Activated CD8-positive, alpha-beta memory T cell treated with anti-CD3 and anti-CD28 coated beads, Interleukin-2, amount 10 ng/mL, durations not matched to agents 7 days and 5 days (primary cell): ENCODE measurements at places on chromosomes 4 and X. TPM values are rescaled to one million over a fixed set of nuclear protein-coding genes. Genes with fewer than 3 reads are reported as not detected.

The ADRA2C gene
- not detected for total RNA-seq

- peaks cover 2% of the 10 kb centered on the region for H3K4me1 ChIP-seq
- no peaks in the 10 kb centered on the region for H3K36me3 ChIP-seq
- no peaks in the 10 kb centered on the region for H3K27me3 ChIP-seq
- no peak for DNase-seq
- H3K27ac ChIP-seq, result no peak overlapping the region
Measured at GRCh38 chrX:50161127-50161526, 39.7 kb downstream of the AKAP4 start.

The BCORL1 gene
- 9.1 TPM for total RNA-seq

- H3K4me1 ChIP-seq, result no peaks in the 10 kb centered on the region
- H3K27ac ChIP-seq, result no peak overlapping the region
- no peaks in the 10 kb centered on the region for H3K36me3 ChIP-seq
- no peak overlapping the region for H3K4me3 ChIP-seq
Measured at GRCh38 chr4:53563824-53564223, 27.5 kb downstream of the LNX1 start.

The ARSJ gene
- not detected for total RNA-seq

- peaks cover 54% of the 10 kb centered on the region for H3K36me3 ChIP-seq
- no peak overlapping the region for H3K4me3 ChIP-seq
- no peaks in the 10 kb centered on the region for H3K27me3 ChIP-seq
- no peak for DNase-seq
- H3K27ac ChIP-seq, result no peak overlapping the region
- H3K4me1 ChIP-seq, result peaks cover 43% of the 10 kb centered on the region
Measured at GRCh38 chr4:109821185-109821584, 5.6 kb downstream of the GAR1 start.

GRCh38 chr4:77367638-77368037 lies 210.6 kb downstream of the CCNG2 start:
- H3K27me3 ChIP-seq, result peaks cover 21% of the 10 kb centered on the region
- DNase-seq, result no peak
- H3K4me1 ChIP-seq, result no peaks in the 10 kb centered on the region
- no peak overlapping the region for H3K27ac ChIP-seq
- no peaks in the 10 kb centered on the region for H3K36me3 ChIP-seq
- no peak overlapping the region for H3K4me3 ChIP-seq

- peak overlapping the region; percentile 68 for H3K27ac ChIP-seq
- peaks cover 84% of the 10 kb centered on the region for H3K4me1 ChIP-seq
- no peaks in the 10 kb centered on the region for H3K27me3 ChIP-seq
- DNase-seq, result no peak
Measured at GRCh38 chr4:82360298-82361177, 13.3 kb downstream of the HNRNPD start.

The GPR173 gene
- not detected for total RNA-seq

DNA sequence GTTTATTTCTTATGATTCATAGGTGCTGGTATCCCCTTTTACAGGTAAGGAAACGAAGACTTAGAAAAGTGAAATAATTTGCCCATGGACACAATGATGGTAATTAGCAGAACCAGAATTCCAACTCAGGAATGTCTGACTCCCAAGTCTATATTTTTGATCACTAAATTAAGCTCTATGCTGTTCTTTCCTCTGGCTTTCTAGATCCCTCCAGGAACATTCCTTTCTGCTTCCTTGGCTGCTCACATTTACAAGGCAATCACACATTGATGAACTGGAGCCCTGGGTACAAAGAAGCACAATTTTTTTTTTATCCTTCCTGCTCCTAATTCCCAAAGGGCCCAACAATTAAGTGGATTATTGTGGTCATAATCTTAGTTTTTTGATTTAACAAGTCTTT lies 7.0 kb upstream of the CDKN2AIP start:
- DNase-seq, result no peak
- no peak overlapping the region for H3K27ac ChIP-seq
- H3K4me3 ChIP-seq, result no peak overlapping the region
- peaks cover 2% of the 10 kb centered on the region for H3K4me1 ChIP-seq
- H3K27me3 ChIP-seq, result no peaks in the 10 kb centered on the region
- H3K36me3 ChIP-seq, result no peaks in the 10 kb centered on the region

DNA sequence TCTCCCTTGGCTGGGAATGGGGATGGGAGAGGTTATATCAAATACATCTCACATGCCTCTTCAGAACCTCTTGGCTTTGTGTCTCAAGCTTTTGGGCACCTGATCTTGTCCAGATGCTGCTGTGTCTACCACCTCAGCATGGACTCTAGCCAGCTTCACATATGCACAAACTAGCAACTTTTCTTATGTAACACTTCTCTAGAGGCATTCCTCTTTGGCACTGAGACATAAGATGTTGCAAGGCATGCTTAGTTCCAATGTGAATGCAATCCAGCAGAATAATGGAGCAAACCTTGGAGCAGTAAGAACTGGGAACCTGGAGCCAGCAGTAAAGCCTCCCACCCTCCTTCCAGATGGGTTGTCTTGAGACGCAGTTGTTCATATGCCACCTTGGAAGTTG lies 113.4 kb upstream of the TMEM47 start:
- H3K27me3 ChIP-seq, result no peaks in the 10 kb centered on the region
- H3K27ac ChIP-seq, result no peak overlapping the region
- H3K4me3 ChIP-seq, result no peak overlapping the region
- no peaks in the 10 kb centered on the region for H3K4me1 ChIP-seq
- no peak for DNase-seq

DNA sequence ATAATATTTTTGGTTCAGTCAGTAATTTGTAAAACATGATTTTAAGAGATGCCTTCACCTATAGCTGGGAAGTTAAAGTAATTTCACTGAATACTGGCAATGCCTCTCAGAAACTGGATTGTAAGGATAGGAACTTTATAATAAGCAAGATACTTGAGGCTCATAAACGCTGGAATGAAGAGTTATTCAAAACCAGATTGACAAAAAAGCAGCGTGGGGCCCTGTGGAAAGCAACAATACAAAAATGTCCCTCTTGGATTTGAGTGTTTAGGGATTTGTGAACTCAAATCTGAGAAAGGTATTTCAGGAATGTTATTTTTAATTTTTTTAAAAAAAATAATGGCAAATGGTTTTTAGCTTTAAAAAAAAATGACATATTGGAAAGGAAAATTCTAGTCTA lies 94.6 kb downstream of the ANK2 start:
- no peak for DNase-seq
- H3K36me3 ChIP-seq, result no peaks in the 10 kb centered on the region
- H3K27me3 ChIP-seq, result peaks cover 5% of the 10 kb centered on the region
- no peak overlapping the region for H3K27ac ChIP-seq

GRCh38 chr4:826508-827208 lies 729 bp upstream of the CPLX1 start:
- H3K27me3 ChIP-seq, result peaks cover 47% of the 10 kb centered on the region
- H3K4me3 ChIP-seq, result no peak overlapping the region
- no peak overlapping the region for H3K27ac ChIP-seq
- H3K4me1 ChIP-seq, result no peaks in the 10 kb centered on the region
- H3K36me3 ChIP-seq, result peaks cover 1% of the 10 kb centered on the region

The POU3F4 gene
- not detected for total RNA-seq

- H3K27ac ChIP-seq, result no peak overlapping the region
- no peaks in the 10 kb centered on the region for H3K36me3 ChIP-seq
- H3K4me1 ChIP-seq, result no peaks in the 10 kb centered on the region
- DNase-seq, result no peak
- peaks cover 10% of the 10 kb centered on the region for H3K27me3 ChIP-seq
Measured at GRCh38 chr4:118983831-118984230, 95.2 kb downstream of the SYNPO2 start.

DNA sequence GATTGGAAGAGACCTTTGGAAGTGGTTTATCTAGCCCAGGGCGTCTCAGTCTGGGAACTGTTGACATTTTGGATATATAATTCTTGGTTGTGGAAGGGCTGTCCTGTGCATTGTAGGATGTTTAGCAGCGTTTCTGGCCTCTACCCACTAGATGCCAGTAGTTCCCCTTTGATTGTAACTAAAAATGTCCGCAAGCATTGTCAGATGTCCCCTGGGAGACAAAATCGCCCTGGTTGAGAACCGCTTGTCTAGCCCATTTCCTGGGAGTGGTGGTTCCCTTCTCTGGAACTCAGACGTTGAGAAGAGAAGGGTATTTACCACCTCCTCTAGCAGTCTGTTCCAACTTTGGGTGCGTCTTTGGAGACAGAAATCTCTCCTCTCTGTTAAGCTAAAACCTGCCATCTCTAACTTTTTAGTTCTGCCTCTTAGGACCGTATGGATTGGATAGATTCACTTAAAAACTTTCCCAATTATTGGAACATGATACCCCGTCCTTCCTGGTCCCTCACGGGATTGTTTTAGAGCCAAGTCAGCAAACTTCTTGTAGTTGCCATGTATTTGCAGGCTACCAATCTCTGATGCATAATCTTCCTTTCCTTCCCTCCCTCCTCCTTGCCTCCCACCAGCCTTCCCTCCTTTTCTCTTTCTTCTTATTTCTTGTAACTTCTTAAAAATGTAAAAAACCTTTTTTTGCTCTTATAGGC lies 13.9 kb downstream of the TMEM165 start:
- H3K27me3 ChIP-seq, result no peaks in the 10 kb centered on the region
- H3K27ac ChIP-seq, result peak overlapping the region; percentile 15
- peaks cover 33% of the 10 kb centered on the region for H3K36me3 ChIP-seq
- no peak for DNase-seq

DNA sequence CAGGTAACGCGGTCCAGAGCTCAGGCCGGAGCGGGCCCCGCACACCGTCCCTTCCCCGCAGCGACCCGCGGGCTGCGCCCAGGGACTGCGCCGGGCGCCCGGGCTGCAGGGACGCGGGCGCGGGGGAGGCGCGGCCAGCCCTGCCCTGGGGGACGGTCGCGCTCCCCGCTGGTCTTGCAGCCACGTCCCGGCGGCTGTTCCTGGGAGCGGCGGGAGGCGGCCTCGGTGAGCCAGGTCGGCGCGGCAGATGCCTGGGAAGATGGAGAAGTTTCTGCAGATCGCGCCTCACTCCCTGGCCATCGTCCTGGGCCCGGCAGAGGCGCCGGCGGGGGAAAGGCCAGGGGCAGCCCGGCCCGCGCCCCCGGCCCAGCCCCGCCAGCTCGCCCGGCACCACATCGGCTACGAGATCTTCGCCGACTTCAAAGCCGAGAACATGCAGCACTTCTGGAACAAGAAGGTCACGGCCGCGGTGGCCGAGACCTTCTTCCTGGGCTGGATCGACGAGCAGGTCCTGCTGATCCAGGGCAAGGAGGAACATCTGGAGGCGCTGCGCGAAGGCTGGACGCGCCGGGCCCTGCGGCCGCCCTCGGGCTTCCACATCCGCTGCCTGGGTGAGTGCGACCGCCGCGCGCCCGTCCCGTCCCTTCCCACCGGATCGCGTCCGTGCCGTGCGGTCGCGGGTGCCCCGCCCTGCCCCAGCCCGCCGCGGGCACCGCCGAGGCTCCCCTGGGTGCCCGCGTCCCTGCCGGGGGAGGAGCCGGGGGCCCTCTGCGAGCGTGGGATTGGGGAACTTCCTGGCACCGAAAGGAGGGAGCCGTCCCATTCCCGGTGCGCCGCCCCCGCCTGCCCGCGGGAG lies 107.4 kb upstream of the STOX2 start:
- peaks cover 14% of the 10 kb centered on the region for H3K4me1 ChIP-seq
- H3K27me3 ChIP-seq, result peaks cover 74% of the 10 kb centered on the region
- H3K27ac ChIP-seq, result no peak overlapping the region
- no peak for DNase-seq

The OTC gene
- not detected for total RNA-seq

DNA sequence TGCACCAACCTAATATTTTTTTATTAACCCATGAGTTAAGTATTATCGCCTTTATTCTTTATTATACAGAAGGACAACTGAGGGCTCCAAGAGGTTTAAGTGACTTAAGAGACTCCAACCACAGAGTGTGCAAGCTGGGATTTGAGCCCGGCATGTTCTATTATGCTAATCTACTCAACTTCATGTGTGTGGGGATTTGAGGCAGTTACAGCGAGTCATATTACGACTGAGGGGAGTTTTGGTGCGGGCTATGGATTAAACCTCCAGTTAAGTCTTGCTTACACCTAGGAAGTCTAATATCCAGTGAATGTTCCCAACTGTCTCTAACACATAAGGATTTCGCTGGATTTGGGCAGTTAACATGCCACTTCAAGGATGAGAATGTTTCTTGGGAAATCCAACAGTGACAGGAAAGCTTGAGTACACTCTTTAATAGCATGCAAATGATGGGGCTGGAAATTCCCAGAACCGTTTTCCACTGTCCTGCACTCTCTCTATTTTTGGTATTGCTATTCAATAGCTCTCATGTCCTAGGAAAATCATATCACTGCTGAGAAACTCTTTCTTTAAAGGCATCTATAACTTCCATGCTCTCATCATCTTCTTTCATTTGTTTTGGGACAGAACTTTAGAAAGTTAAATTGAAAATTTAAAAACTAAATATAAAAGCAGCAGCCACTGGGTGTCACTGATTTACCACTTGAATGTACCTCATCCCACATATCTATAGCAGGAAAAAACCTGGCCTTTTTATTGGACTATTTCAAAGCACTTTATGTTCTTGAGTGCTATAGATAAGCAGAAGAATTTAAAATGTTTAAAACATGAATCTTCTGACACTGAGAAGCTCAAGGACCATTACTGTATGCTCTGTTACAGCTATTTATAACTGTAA lies 165.1 kb upstream of the TTC29 start:
- DNase-seq, result no peak
- H3K4me3 ChIP-seq, result no peak overlapping the region
- peaks cover 5% of the 10 kb centered on the region for H3K27me3 ChIP-seq
- H3K4me1 ChIP-seq, result no peaks in the 10 kb centered on the region
- H3K36me3 ChIP-seq, result no peaks in the 10 kb centered on the region
- no peak overlapping the region for H3K27ac ChIP-seq

The CCDC120 gene
- 6.9 TPM for total RNA-seq

GRCh38 chr4:54568184-54568583 lies 89.6 kb upstream of the KIT start:
- H3K27ac ChIP-seq, result no peak overlapping the region
- no peaks in the 10 kb centered on the region for H3K36me3 ChIP-seq
- no peaks in the 10 kb centered on the region for H3K4me1 ChIP-seq
- no peak for DNase-seq

GRCh38 chrX:108186811-108187210 lies 95.2 kb downstream of the ATG4A start:
- no peak overlapping the region for H3K4me3 ChIP-seq
- peaks cover 9% of the 10 kb centered on the region for H3K27me3 ChIP-seq
- DNase-seq, result no peak
- H3K27ac ChIP-seq, result no peak overlapping the region
- no peaks in the 10 kb centered on the region for H3K36me3 ChIP-seq

GRCh38 chrX:42025861-42026260 lies 102.5 kb upstream of the CASK start:
- H3K36me3 ChIP-seq, result peaks cover 2% of the 10 kb centered on the region
- DNase-seq, result no peak
- H3K4me1 ChIP-seq, result peaks cover 6% of the 10 kb centered on the region
- H3K27me3 ChIP-seq, result no peaks in the 10 kb centered on the region
- no peak overlapping the region for H3K4me3 ChIP-seq

- no peak for DNase-seq
- H3K36me3 ChIP-seq, result no peaks in the 10 kb centered on the region
- no peaks in the 10 kb centered on the region for H3K27me3 ChIP-seq
Measured at GRCh38 chr4:32180086-32180485, 1459.9 kb downstream of the PCDH7 start.

DNA sequence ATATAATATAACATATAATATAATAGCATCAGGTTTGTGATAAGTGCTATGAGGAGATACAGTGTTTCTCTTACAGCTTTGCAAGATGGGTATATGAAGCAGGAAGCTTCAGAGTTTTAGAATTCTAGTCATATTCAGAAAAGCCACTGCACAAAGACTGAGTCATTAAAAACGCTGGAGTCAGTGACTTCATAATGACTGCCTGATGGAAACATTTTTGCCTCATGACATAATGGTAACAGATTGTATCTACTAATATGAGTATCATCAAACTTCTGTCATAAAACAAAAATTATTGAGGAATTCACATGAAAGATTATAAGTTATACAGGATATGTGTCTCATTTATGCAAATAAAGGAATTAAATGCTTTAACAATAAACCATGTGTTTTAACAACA lies 46.8 kb downstream of the EPHA5 start:
- H3K27ac ChIP-seq, result no peak overlapping the region
- no peak for DNase-seq
- no peaks in the 10 kb centered on the region for H3K27me3 ChIP-seq
- H3K4me1 ChIP-seq, result no peaks in the 10 kb centered on the region
- H3K36me3 ChIP-seq, result no peaks in the 10 kb centered on the region
- H3K4me3 ChIP-seq, result no peak overlapping the region
